ENCODE measurements at places on chromosomes 12 and 14. TPM values are rescaled to one million over a fixed set of nuclear protein-coding genes. Genes with fewer than 3 reads are reported as not detected.

KRT85 gene
- polyA plus RNA-seq = not detected

DNA sequence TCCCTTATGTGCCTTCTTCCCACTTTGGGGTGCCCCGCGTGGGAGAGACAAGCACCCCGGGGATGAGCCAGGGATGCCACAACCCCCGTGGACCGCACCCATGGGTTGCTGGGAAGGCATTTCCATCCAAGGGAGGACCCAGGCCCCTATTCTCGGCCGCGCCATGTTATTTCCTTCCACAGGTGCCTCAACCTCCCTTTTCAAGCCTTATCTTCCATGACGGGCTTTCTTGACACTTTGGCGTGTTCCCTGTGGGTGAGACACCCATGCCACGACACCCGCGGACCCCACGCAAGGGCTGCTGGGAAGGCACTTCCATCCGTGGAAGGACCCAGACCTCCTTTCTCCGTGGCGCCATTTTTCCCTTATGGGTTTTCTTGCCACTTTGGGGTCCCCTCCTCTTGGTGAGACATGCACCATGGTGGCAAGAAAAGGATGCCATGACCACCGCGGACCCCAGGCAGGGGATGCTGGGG lies 269.2 kb downstream of the ALG10 start:
- no peak for DNase-seq

- no peak for DNase-seq
These were observed 319.0 kb upstream of the RTL1 start for GRCh38 chr14:101222362-101223070.

DNA sequence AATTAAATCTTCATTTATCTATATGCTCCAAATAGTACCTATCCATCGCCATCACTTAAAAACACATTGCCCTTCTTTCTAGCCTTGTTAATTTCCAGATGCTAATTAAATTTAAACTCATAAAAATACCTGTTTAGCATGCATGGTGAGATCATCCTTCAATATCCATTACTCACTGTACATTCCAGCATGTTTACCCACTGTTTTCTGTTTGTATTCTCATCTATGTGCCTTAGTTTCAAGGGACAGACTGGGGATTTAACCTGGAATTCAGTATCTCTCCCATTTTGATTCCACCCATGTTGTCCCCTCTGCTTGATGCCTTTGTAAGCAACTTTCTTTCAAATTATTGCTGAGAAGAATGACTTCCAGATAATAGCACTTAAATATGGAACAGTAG lies 208.0 kb downstream of the SPTSSA start:
- DNase-seq = no peak

DNA sequence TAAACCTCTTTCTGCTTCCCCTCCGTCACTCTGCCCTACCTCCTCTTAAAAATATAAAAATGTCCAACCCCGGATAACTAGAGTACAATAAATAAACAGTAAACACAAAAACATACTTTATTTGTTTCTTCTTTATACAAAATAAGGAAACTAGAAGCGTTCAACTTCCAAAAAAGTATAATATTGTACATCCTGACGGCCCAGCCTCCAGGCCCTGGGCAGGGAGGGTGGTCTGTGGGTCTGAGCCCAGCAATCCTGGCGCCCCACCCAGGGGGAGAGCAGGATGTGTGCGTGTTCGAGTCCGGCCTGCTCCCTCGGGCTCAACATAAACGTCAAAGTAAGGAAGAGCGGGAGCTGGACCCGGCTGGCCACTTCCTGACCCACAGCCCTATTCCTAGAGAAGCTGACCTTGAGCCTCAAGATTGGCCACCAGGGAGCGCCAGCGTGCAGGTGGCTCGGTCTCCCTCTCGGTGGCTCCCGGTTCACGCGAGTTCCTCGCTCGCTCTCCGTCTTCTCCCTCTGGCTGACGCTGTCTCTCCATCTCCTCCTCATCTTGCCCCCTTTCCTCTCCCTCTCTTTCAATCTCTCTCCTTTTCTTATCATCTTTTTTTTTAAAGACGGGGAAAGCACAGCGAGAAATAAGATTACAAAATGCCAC lies 9.4 kb downstream of the LHX5 start:
- peak; percentile 29 for DNase-seq

DNA sequence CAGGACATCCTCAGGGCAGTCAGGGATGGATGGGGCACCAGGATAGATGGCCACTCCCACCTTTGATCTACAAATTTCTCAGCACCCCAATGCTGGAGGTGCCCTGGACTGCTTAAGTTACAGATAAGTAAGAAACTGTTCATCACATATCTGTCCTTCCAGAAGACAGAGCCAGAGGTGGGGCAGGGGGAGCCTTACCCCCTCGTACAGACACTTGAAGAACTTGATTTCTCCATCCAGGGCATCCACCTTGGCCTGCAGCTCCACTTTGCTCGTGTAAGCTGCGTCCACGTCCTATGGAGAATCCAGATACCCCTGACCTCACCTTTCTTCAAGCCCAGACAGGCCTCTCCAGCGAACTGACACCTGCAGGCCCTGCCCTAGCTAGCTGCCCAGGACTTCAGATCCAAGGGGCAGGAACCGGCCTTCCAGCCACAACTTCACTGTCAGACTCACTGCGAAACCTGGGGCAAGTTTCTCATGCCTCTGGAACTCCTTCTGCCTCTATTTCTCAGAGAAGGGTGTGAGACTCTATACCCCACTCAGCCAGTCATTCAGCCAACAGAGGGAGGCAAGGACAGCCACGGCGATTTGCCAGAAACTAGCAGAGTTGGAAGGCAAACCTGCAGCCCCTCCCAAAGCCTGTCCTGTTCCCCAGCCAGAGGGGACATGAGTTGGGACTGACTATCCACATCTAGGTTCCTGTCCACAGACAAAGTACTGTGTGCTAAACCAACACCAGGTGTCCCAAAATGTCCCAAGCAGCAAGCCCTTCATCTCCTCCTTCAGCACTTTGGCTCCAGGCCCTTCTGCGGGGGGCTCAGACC lies 3.8 kb downstream of the KRT73 start:
- no peak for DNase-seq

- no peak for DNase-seq
These were observed 196.4 kb upstream of the IGF1 start for GRCh38 chr12:102676812-102677211.

DNA sequence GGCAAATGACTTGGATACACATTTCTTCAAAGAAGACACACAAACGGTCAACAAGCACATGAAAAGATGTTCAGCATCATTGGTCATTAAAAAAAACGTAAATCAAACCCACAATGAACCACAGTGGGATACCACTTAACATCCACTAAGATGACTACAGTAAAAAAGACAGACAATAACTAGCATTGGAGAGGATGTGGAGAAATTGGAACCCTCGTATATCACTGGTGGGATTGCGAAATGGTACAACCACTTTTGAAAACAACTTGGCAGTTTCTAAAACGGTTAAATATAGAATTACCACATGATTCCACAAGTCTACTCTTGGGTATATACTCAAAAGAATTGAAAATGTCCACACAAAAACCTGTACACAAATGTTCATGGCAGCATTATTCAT lies 25.2 kb upstream of the PPFIBP1 start:
- DNase-seq = no peak

- peak; percentile 82 for DNase-seq
These were observed 37.5 kb downstream of the PLCZ1 start for GRCh38 chr12:18700271-18700670.

GRCh38 chr14:22420598-22421186 lies 168.3 kb downstream of the DAD1 start:
- no peak for DNase-seq

- DNase-seq = no peak
These were observed 18.1 kb upstream of the PTCSC3 start for GRCh38 chr14:36194663-36195062.

DNA sequence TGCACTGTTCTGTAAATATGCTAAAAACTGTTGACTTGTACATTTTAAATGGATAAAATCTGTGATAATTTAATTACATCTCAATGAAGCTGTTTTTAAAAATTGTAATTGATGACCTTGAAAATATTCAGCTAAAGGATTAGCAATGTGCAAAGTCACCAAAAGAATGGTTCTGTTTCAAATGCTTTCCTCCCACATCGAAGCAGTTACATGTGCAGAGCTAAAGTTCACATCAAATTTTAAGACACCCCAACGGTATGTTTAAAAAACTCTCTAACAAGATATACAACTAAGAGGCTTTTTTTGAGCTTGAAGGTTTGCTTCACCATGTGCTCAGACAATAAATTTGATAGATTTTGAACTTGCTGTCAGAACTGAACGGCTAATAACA lies 114.6 kb upstream of the KRAS start:
- DNase-seq = no peak

All from AG04450 (cell line).